ENCODE measurements at places on chromosomes 2 and 18.

DNA sequence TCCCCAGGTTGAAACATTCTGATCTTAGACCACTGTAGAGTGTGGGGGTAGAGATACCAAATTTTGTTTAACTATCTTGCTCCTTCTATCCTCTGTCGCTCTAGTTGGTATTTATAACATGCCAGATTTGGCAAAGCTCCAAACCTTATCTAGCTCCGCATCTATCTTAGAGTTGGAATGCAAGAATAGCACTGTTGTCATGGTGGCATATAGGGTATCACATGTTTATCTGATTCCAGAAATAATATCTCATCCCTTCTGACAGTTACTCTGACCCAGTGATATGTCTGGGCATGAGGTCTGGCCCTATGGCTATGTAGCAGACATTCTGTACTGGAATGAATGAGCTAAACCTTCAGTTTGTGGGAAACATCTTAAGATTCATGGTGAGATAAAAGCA, 51.7 kb downstream of the CABYR start:
- DNase-seq, result no peak

DNA sequence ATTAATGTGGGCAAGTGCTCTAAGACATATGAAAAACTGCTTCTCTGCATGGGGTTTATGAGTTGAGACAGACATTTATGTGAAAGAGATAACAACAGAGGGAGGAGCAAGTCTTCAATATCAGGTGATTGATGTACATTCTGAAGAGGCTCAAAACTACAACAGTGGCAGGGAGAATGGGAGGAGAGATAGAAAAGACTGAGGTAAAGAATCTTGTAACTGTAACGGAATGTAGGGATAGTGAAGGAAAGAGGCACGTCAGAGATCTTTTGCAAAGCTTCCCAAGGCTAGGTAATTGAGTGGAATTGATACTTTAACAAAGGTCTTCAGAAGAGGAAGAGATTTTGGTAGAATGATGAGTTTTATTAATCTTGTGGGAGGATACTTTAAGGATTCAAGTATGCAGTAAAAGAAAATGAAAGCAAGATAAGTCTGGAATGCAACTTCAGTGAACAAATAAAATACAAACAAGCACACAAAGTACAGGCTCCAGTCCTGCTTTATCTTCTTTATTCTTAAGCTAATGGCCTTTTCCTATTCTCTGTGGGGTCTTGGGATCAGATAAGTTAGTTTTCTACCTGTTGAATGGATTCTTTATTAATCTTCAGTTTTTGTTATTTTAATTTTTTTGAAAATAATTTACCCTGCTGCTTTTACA, 15.0 kb downstream of the SMAD4 start:
- no peak for DNase-seq

- no peak for DNase-seq
These were observed 102.6 kb upstream of the NDUFV2 start for GRCh38 chr18:8999872-9000271.

DNA sequence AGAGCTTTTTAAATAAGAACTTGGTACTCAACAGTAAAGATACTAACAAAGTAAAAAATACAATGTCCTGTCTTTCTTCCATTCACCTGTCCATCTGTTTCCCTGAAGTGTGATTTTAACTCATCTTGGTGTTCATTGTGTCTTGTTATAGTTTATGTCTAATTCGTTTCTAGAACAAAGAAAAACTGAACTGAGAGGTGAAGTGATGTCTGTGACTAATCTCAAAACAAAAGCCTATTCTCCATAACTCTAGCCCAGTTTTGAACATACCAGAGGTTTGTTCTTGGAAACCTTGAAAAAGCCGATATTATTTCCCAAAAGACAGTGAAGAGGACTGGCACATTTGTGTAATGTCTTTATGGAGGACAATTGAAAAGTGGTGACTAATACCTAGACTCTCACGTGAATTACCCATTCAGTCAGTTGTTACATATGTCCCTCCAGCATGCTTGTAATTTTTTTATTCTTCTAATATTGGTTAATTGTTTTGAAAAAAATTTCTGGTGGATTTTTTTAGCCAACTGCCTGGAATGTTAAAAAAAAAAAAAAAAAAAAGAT, 725.8 kb downstream of the SATB2 start:
- DNase-seq, result no peak

GRCh38 chr2:69716555-69717120, 25.3 kb upstream of the ANXA4 start:
- no peak for DNase-seq

DNA sequence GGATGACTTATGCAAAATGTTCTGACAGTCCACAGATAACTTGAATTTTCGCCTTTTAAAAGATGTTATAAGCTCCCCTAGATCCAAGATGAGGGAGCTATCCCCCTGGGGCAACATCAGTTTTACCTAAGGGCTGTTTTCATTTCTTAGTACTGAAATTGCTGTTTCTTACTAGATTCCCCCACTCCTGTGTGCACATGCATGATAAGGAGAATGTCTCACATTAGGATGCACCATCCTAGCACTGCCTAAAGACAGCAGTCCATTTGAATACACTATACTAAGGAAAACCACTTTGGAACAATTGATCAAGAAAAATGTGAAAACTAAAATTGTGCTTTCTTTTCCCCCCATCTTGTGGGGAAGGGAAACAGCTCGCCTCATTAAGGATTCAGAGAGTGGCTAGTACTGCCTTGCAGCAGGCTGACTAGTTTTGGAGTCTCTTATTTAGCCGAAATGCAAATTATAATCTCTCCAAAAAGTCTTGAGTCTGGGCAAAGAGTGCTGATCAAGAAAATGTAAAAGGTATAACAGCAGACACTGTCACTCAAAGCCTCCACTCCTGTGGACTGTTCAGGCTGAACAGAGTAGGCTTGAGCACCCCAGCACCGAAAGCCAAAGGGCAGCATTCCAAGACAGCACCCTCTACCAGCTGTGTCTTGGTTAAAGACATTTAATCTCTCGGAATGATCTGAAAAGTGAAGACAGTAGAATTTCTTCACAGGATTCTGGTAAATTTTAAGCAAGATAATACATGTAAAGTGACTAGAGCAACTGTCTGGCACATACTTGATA, 65.0 kb downstream of the ZNF385B start:
- DNase-seq, result no peak

DNA sequence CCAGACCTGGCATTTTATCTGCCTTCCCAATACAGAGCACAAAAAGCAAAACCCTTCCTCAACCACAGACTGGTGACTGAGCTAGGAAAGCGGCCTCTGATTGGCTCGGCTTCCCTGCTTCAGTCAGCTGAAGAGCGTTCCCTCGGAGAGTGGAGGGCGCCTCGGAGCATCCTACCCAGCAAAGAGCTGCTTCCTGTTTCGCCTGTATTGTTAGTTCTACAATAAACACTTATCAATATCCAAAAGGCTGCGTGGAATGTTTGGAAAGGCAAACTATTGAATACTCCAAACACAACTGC, 125.0 kb downstream of the CACNB4 start:
- no peak for DNase-seq

DNA sequence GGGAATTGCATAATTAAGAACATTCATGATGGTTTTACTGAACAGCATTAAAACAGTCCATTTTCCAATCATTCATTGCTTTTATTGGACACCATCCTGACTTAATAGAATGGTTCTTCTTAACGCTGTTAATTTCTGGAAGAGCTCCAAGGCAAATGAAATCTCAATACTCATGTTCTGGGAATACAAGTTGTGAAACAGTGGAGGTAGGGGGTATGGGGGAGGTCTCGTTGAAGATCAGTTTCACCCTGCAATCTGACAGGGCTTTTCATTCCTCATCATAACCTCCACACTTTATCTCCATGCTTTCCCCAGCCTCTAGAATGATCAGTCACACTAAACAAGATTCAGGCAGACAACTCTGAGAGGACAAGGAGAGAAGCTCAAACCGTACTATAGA, 113.6 kb downstream of the ETAA1 start:
- no peak for DNase-seq

GRCh38 chr18:24397131-24397693, 412 bp downstream of the OSBPL1A start:
- DNase-seq, result peak; percentile 26

DNA sequence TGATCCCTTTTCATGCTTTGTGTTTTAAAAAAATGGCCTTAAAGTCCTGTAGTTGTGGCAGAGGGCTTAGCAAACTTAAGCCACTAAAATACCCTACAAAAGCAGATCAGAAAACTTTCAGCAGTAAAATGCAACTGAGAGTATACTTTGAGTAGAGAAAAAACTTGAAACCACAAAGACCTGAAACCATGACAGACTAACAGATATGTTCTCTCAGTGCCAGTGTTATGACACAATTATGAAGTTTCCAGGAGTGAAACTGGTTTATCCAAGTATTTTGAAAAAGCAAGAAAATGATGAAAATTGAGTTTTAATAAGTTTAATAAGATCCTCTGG, 74.5 kb downstream of the SPRED2 start:
- no peak for DNase-seq

- no peak for DNase-seq
These were observed 52.4 kb downstream of the RABL2A start for GRCh38 chr2:113679457-113679856.

- DNase-seq, result no peak
These were observed 55.7 kb downstream of the CXCR4 start for GRCh38 chr2:136062066-136062837.

DNA sequence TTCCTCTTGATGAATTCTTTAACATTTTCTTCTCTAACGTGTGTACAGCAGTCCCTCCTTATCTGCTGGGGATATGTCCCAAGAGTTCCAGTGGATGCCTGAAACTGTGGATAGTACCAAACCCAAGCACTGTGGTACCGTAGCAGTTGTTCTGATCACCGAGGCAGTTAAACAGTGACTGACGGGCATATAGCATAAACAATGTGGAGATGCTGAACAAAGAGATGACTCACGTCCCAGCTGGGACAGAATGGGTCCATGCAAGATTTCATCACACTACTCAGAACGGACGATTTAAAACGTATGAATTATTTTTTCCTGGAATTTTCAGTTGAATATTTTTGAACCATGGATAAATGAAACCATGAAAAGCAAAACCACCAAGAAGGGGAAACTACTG, 54.5 kb upstream of the SPAG16 start:
- no peak for DNase-seq

DNA sequence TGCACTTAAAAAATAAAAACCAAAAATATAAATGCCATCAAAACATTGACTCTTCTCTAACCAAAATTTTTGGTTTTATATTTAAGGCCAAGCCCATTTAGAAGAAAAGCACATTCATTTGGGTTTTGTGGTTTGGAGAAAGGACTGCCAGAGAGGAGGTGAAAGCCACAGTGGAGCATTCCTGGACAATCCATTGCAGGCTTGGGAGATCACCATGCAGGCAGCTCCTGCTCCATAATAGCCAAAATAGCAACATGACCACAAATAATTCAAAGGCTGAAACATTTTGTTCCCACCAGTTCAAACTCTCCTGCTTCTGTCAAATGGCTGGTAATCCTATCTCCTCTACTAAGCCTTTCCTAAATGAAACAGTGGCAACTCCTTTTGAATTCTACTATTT, 73.5 kb downstream of the GALNT3 start:
- no peak for DNase-seq

DNA sequence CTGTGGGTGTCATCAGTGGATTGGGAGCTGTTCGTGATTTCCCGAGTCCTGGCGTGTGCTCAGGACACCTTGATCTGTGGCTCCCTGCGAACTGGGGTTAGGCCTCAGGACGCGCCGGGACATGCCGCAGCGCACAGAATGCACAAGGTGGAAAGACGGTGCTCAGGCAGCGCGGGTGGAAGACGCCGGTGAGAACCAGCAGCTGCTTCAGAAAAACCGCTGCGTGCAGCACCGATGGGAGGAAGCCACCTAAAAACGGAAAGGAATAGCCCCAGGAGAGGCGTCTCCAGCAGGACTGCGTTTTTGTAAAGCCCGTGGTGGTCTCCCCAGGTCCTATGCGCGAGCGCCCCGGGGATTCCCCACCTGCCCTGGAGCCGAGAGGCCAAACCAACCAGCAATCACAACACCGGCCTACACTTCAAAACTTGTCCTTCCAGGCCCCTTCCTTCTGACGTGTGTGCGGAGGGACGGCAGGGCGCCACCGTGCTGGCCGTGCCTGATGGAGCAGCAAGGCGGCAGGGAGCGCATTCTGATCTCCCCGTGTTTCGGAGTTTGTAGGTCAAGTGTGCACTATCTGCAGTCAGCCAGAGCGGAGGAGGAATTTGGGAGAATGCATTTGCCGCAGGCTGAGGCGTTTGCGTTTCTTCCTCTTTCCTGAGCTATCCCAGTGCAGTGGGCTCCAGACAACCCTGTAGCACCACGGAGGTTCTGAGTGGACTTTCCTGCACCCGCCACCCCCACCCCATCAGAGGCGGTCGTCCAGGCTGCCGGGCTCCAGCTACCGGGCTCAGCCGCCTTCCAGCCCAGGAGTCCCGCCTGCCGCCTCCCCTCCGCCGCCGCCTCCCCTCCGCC, 32.2 kb downstream of the RTP5 start:
- no peak for DNase-seq
